ENCODE measurements at places on chromosomes 3 and 15. TPM values are rescaled to one million over a fixed set of nuclear protein-coding genes. Genes with fewer than 3 reads are reported as not detected.
A peak's percentile ranks its signal among the peaks of the same experiment; 100 is the strongest.

- H3K4me3 ChIP-seq, result no peak overlapping the region
- DNase-seq, result no peak
- peaks cover 17% of the 10 kb centered on the region for H3K4me1 ChIP-seq
- H3K36me3 ChIP-seq, result peaks cover 2% of the 10 kb centered on the region
Observed at GRCh38 chr3:61615643-61616042, 54.3 kb downstream of the PTPRG start.

- peaks cover 5% of the 10 kb centered on the region for H3K27me3 ChIP-seq
- H3K4me3 ChIP-seq, result no peak overlapping the region
- no peak overlapping the region for H3K27ac ChIP-seq
- peaks cover 9% of the 10 kb centered on the region for H3K4me1 ChIP-seq
Observed at GRCh38 chr15:96092186-96092585, 238.3 kb upstream of the NR2F2 start.

DNA sequence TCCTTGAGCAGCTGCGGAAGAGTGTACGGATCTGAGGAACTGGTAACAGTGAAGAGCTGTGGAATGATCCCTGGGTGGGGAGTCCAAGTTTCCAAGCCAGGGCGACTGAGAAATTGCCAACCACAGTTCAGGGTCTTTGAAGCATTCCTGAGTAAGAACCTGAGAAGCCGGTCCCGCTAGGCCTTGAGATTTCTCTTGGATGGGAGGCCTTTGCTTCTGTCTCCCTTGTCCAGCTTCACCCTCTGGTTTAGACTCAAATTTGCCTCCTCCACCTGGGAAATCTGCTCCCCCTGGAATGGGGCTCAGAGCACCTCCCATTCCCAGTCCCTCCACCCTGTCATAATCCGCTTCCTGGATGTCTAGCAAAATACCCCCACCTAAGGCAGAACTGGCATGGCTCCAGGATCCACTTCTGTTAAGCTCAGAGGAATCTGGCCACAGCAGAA, 127.7 kb upstream of the DLG1 start:
- DNase-seq, result no peak
- H3K27ac ChIP-seq, result no peak overlapping the region
- no peak overlapping the region for H3K4me3 ChIP-seq
- H3K27me3 ChIP-seq, result peaks cover 54% of the 10 kb centered on the region
- H3K36me3 ChIP-seq, result no peaks in the 10 kb centered on the region

DNA sequence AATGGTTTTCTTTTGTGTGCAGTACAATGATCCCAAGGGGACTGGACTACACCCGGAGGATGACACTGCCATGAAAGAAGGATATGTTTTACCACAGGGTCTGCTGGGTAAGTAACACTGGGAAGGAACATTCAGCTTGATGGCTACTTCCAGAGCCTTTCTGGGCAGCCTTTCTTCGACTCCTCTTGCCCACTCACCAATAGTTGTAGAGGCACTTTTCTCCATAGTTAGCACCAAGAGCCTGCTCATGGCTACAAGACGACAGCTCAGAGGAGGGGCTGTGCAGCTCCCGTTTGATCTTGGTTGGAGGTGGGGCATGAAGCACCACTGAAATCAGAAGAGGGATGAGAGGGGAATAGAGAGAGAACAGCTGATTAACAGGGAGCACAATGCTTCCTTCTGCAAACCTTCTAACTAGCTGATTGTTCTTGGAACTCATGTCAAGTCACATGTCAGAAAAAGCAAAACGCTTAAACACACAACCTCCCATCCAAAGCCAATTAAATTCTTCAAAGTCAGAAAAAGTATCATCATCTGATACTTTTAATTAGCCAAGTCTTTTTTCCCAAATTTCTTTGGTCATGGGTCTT, 27.9 kb downstream of the ETV5 start:
- no peak overlapping the region for H3K27ac ChIP-seq
- H3K4me1 ChIP-seq, result peaks cover 7% of the 10 kb centered on the region
- H3K4me3 ChIP-seq, result no peak overlapping the region
- H3K27me3 ChIP-seq, result no peaks in the 10 kb centered on the region
- no peak for DNase-seq

- H3K27ac ChIP-seq, result no peak overlapping the region
- no peaks in the 10 kb centered on the region for H3K36me3 ChIP-seq
- peaks cover 27% of the 10 kb centered on the region for H3K4me1 ChIP-seq
- no peak overlapping the region for H3K4me3 ChIP-seq
- no peaks in the 10 kb centered on the region for H3K27me3 ChIP-seq
Observed at GRCh38 chr3:112302150-112302830, 8.3 kb upstream of the SLC9C1 start.

GRCh38 chr15:78306176-78306774, 6.9 kb upstream of the SKIC8 start:
- no peak for DNase-seq
- H3K27me3 ChIP-seq, result peaks cover 34% of the 10 kb centered on the region
- no peak overlapping the region for H3K27ac ChIP-seq
- no peaks in the 10 kb centered on the region for H3K36me3 ChIP-seq
- peaks cover 1% of the 10 kb centered on the region for H3K4me1 ChIP-seq

- no peak overlapping the region for H3K27ac ChIP-seq
- H3K4me1 ChIP-seq, result no peaks in the 10 kb centered on the region
- no peaks in the 10 kb centered on the region for H3K27me3 ChIP-seq
- H3K36me3 ChIP-seq, result no peaks in the 10 kb centered on the region
- H3K4me3 ChIP-seq, result no peak overlapping the region
- no peak for DNase-seq
Observed at GRCh38 chr3:193134856-193135255, 106.2 kb upstream of the PLAAT1 start.

DNA sequence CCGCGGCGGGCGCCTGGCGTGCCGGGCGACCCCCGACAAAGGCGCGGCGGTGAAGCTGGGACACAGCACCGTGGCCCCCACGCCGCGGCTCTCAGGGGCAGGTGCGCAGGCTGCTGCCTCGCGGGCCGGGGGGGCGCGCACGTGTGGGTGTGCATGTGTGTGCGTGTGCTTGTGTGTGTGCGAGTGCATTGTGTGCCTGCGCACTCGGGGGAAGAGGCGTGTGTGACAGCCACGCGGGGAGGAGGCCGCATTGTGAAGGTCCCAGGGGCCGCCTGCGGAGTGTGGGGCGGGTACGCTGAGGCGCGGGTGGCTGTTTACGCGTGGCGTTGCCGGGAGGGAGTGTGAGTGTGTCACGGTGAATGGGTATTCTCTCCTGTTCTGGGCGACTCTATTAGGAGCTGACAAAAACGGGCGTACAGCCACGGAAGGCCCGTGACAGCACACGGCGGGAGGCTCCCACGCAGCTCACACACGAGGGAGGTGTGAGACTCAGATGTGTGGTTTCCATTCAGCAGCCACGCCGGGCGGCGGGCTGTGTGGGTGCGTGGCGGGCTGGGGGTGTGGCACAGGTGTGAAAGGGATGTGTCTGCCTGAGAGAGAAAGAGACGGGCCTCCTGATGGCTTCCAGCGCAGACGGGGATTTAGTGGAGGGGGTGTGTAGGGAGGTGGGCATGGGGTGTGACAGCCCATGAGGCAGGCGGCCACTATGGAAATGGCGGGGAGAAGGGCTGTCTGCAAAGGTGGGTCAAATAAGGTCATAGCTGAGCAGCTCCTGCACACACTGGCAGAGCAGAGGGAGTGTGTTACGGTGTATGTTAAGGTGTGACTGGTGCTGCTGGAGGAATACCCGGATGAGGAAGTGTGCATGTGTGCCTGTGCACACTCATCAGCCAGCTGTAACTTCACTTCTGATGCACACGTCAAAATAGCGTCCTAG, 750 bp downstream of the PODXL2 start:
- H3K4me1 ChIP-seq, result peaks cover 7% of the 10 kb centered on the region
- no peaks in the 10 kb centered on the region for H3K36me3 ChIP-seq
- H3K27me3 ChIP-seq, result peaks cover 51% of the 10 kb centered on the region
- H3K4me3 ChIP-seq, result peak overlapping the region; percentile 74
- no peak for DNase-seq
- H3K27ac ChIP-seq, result peak overlapping the region; percentile 86

- peak overlapping the region; percentile 33 for H3K27ac ChIP-seq
- H3K4me3 ChIP-seq, result no peak overlapping the region
- H3K4me1 ChIP-seq, result peaks cover 12% of the 10 kb centered on the region
- no peak for DNase-seq
- H3K27me3 ChIP-seq, result peaks cover 9% of the 10 kb centered on the region
Observed at GRCh38 chr15:84880822-84881519, 3.5 kb upstream of the SLC28A1 start.

DNA sequence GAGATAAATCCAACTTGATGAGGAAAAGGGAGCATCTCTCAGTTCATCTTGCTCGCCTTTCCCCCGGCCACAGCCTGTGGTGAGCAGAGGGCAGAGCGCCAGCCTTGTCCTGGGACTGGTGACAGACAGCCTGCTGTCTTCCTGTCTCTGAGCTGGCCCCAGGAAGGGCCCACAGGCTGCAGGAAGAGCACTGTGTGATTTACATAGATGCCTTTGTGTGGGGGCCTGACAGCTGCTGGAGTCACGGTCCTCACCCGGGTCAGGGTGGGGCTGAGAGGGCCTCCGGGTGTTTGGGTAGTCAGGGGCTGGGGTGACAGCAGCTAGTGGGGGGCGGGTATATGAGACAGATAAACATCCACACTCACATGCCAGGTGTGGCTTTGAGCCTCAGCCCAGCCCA, 29.3 kb downstream of the PLA2G4D start:
- peaks cover 11% of the 10 kb centered on the region for H3K4me1 ChIP-seq
- H3K36me3 ChIP-seq, result no peaks in the 10 kb centered on the region
- no peak overlapping the region for H3K4me3 ChIP-seq
- no peak overlapping the region for H3K27ac ChIP-seq

GRCh38 chr15:61155741-61156700, 73.1 kb downstream of the RORA start:
- H3K36me3 ChIP-seq, result no peaks in the 10 kb centered on the region
- H3K27me3 ChIP-seq, result no peaks in the 10 kb centered on the region
- H3K27ac ChIP-seq, result no peak overlapping the region
- no peak overlapping the region for H3K4me3 ChIP-seq
- DNase-seq, result no peak

GRCh38 chr3:55477306-55478303, 9.5 kb downstream of the WNT5A start:
- H3K27me3 ChIP-seq, result peaks cover 78% of the 10 kb centered on the region
- no peaks in the 10 kb centered on the region for H3K36me3 ChIP-seq
- no peak overlapping the region for H3K4me3 ChIP-seq

DNA sequence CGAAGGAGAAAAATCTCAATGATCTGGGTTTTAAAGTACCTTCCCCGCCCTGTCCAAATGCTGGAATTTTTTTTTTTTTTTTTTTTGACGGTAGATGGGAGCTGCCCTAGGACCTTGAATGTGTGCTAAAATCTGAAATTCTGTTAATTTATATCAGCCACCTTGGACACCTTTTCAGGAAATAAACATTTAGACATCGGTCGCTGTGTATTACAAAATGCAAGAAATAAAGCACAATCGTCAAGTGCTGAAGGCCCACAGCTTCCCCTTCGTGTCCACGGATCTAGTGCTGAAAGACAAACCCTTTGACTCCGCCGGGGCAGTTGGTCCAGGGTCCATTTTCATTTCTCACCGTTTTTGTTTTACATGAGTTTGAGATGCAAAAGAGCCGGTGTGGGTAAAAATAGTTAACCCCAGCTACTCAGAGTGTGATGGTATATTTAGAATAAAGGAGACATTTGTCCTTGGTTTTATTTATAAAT, 90.2 kb upstream of the CHD2 start:
- DNase-seq, result no peak
- H3K4me1 ChIP-seq, result peaks cover 30% of the 10 kb centered on the region
- peaks cover 2% of the 10 kb centered on the region for H3K36me3 ChIP-seq
- H3K27ac ChIP-seq, result peak overlapping the region; percentile 98
- peak overlapping the region; percentile 80 for H3K4me3 ChIP-seq

DNA sequence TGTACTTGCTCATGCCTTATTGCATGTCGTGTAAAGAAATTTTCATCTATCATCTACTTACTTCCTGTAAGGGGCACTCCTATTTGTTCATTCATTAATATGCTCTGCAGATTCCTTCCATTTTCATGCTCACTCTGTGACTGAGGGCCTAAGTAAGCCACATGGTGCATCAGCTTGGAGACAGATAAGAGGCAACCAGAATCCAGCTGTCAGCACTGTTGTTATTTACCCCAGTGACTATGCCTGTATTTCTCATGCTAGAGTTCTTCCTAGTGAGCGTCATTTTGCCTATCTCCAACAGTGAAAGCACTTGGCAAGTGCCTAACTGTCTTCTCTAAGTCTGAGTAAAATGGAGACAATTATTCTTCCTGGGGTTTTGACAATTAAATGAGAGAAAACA, 124.8 kb upstream of the ABI3BP start:
- no peak for DNase-seq
- H3K4me1 ChIP-seq, result no peaks in the 10 kb centered on the region
- H3K27ac ChIP-seq, result no peak overlapping the region
- no peaks in the 10 kb centered on the region for H3K36me3 ChIP-seq

The AGBL1 gene
- not detected for total RNA-seq

The CLDN16 gene
- 0.31 TPM for total RNA-seq

The EFCC1 gene
- total RNA-seq, result 0.60 TPM

The SNURF gene
- total RNA-seq, result 16.9 TPM

The CHAC1 gene
- total RNA-seq, result 18.1 TPM

All from progenitor cell of endocrine pancreas (in vitro differentiated cells).